ENCODE measurements at places on chromosomes 12 and 14.

GRCh38 chr12:130642856-130643255 lies 73.2 kb downstream of the RIMBP2 start:
- no peak for DNase-seq

GRCh38 chr14:59576332-59577294 lies at the start of gene CCDC175:
Gene CCDC175 (minus strand): TSS chr14:59576812. CDS start chr14:59576775, 37 bp downstream.
- DNase-seq: peak; percentile 93

- DNase-seq: no peak
Observed at GRCh38 chr14:54261283-54261682, 135.5 kb upstream of the CDKN3 start.

DNA sequence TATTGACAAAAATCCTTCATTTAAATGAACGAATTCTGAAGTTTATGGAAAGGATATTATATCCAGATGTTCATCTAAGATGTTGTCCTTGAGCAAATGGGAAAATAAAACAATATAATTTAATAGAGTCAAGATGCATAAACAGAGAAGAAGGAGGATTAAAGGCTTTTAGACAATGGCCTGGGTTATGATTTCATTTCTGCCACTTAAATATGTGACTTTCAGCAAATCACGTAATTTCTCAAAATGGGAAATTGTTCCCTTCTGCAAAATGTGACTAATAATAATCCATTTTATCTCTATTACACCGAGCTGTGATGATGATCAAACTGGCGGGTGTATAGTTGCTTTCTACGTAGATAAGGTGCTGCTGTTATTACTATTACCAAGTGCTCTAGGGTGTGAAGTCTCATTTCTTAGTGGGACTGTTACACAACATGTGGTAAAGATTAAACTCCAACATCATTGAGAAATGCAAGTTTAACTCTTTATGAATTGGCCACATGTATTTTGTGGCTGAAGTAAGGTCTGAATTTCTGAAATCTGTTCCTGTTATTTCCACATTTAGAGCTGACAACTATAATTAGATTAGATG lies 157.0 kb downstream of the MYRFL start:
- DNase-seq: no peak

GRCh38 chr14:99479906-99480869 lies at the start of gene SETD3:
Gene SETD3 (minus strand): TSS chr14:99480859. CDS start chr14:99465805, 15,054 bp downstream.
- peak; percentile 96 for DNase-seq

- no peak for DNase-seq
Observed at GRCh38 chr12:11891754-11892386, 178.9 kb upstream of the BCL2L14 start.

- DNase-seq: no peak
Observed at GRCh38 chr14:35387713-35388579, 16.6 kb downstream of the NFKBIA start.

DNA sequence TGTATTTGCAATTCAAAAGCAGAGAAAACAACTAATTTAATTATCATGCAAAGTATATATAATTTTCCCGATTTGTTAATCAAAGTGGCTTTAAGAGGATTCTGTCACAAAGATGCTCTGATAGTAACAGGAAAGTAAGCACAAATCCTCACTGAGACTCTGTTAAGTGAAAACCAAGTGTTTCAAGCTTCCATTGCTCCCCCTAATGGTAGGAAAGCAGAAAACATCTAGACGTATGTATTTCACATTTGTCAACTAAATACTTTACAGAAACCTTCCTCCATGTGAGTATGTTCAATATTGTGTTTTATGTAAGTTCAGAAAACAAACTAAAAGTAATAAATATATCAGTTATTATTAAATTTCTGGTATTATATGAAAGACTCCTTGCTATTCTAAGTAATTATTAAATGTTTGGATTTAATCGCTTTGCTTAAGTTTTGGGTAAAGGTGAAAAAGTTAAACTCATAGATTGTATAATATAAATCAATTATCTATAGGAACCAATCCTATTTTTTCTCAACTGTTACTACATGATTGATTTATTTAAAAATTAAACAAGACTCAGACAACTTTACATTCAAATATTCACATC lies 1.5 kb upstream of the NTS start:
- DNase-seq: peak; percentile 84

GRCh38 chr12:84412226-84412625 lies 500.4 kb downstream of the SLC6A15 start:
- DNase-seq: no peak

- DNase-seq: peak; percentile 8
Observed at GRCh38 chr12:77064896-77065360, 441 bp downstream of the E2F7 start.

DNA sequence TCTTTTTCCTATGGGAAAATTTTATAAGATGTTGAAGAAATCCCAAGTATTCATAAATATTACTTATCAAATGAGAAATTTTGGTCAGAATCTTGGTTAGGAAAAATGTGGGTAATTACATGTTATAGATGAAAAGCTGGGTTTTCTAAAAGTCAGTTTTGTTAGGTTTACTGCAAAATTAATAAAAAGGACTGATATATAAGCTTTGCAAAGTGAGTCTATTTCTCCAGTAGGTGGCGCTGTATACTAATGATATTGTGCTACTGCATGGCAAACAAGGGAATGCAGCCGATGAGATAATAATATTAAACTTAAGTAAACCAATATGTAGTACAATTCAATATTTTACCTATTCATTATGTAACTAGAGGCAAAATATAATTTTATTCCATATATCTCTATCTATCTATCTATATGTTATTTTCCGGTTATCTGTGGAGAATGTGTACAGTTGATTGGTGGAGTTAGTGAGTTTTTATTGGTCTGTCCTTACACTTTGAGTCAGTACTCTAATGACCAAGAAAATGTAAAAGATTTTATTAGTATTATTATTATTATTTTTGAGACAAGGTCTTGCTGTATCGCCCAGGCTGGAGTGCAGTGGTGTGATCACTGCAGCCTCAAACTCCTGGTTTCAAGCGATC lies 32.9 kb downstream of the MIPOL1 start:
- DNase-seq: peak; percentile 86

DNA sequence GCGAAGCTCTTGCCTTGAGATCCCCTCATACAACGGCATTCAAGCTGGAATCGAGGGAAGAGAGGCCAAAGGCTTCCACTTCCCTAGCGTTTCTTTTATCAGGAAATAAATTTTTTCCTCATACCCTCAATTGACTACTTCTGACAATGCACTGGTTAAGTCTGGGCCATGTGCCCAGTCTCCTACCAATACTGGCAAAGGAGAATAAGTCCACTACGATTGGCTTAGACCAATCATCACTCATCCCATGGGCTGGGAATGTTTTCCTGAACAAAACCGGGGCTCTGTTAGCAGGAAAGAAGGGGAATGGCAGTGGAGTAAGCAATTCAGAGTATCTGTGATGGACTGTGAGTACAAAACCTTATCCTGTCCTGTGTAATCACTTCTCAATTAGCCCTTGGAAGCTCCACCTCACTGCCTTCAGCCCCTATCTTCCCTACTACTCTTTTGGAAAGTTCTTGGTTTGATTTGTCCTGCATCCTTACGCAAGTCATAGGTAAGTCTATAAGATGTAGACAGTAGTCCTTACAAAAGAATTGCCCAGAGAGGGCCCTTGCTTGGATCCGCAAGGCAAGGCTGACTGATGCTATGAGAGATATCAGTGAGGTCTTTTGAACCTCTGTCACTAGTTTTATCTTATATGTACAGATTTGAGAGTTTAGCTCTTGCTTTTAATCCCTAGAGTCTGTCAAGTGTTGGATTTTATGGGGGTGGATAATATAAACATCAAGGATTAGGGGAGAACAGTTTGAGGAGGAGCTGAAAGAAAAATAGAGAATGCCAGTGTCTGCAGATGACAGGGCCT lies 36.3 kb upstream of the CDK17 start:
- no peak for DNase-seq

DNA sequence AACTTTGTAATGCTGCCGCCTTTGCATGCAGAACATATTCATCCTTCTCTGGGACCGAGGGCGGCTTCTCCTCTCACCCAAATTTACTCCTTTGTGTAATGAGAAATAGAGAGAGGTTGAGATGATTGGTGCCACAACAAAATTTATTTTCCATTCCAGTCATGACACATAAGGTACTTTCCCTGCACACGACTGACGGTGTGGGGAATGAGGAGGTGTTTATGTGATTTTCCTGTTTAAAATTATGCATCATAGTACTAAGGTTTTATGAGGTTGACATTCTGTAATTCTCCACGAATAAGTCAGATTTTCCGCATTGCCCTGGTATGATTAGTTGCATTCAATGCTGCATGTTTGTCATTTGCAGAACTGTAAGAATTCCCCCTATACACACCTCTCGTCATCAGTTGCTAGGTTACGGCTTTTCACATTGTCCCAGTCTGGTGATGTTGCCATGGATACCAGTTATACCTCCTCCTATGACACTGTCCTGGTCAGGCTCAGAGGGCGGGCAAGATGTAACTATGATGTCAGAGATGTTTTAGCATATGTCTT lies 23.1 kb downstream of the BICDL1 start:
- no peak for DNase-seq

DNA sequence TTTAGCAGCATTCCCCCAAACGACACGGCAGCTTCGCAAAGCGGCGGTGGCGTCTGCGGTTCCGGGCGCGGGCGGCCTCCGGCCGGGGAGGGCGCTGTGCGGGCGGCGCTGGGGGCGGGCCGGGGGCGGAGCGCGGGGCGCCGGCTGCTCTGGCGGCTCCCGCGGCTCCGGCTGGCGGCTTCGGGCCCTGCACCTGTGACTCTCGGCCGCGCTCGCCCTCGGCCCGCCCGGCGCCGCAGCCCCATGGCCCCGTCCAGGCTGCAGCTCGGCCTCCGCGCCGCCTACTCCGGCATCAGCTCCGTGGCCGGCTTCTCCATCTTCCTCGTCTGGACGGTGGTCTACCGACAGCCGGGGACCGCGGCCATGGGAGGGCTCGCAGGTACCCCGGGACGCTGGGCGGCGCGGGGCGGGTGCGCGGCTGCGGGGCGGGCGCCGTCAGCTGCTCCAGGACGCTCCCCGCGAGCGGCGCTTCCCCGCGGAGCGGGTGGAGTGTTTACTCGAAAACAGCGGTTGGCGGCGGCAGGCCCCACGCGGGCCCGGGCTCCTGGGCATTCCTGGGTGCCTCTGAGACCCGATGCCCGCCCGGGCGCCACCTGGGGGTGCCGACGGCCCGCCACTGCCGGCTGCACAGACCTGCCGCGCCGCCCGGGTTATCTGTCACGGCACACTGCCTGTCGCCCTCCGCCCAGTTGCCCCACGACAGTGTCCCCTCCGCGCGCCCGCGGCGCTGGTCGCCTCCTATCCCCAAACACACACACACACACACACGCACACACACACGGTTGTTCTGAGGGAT lies at the start of gene SLC48A1:
Gene SLC48A1 (plus strand): TSS at position 177 of the 796 bp plus-strand sequence. CDS start 67 bp downstream, at position 244.
- peak; percentile 60 for DNase-seq

DNA sequence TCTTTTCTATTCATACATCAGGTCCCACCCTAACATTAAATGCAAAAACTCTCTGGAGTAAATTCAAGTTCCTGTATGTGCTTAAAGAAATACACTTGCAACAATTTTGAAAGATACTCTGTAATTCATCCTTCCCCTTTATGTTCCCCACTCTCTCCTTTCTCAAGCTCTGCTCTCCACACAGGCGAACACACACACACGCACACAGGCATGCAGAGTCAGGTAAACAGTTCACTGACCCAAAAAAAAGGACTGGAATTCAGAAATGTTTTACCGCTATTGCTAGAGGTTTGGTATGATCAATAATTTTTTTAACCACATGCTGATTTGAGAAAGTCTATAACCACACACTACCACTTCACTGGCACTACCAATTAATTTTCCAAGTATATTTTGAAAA lies 152.4 kb upstream of the TMCC3 start:
- no peak for DNase-seq

DNA sequence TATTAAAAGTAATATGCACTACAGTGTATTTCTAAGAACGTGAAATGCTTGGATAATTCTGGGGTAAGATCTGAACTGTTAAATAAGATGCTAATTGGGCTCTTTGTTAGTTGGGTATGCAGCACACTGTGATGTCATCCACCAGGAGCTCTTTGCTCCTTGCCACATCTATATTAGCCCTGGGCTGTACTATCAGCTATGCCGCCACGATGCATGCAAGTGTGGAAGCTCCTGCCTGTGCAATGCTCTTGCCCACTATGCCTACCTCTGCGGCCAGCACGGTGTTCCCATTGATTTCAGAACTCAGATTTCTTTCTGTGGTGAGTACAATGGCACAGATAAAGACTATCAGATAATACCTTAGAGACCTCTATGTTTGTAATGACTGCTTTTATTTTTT lies 165.6 kb downstream of the OTOGL start:
- DNase-seq: no peak

DNA sequence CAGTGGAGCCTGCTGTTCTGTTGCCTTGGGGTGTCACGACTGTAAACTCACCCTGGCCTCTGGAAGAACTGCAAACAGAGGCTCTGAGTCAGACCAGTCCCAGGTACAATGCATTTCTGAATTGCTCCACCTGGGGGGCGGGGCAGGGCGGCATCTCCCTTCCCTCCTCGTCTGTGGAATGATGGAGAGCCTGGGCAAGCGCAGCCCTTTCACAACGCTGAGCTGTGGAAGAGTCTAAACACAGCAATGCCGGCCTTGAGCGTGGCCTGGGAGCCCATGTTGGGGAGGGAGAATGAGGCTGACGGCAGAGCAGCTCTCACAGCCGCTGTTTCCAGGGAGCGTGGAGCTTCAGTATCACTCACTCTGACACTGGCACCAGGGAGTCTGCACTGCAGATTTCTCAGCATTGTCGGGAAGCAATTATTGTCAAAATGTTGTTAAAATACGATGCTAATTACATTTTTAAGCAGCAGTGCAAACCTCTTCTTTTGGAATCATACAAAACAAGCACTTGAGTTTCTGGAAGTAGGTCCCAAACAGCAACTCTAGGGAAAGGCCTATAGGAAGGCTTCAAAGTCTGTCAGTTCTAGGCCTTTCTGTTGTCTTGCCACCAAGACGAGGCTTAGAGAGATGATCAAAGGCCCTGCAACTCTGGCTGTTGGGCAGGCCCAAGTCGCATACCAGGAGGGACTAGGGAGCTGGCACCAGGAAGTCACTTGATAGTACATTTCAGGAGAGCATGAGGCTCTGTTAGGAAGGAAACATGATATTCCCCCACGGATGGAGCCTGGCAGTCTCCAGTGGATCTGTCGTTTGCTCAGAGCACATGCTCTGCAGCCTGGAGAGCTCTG lies 244.0 kb upstream of the FKBP4 start:
- DNase-seq: no peak

- DNase-seq: peak; percentile 8
Observed at GRCh38 chr14:68266998-68267397, 447.4 kb downstream of the RAD51B start.

GRCh38 chr12:72989458-72989947 lies 717.3 kb downstream of the TRHDE start:
- DNase-seq: no peak

GRCh38 chr14:102736956-102737355 lies 40.3 kb upstream of the TRAF3 start:
- no peak for DNase-seq

DNA sequence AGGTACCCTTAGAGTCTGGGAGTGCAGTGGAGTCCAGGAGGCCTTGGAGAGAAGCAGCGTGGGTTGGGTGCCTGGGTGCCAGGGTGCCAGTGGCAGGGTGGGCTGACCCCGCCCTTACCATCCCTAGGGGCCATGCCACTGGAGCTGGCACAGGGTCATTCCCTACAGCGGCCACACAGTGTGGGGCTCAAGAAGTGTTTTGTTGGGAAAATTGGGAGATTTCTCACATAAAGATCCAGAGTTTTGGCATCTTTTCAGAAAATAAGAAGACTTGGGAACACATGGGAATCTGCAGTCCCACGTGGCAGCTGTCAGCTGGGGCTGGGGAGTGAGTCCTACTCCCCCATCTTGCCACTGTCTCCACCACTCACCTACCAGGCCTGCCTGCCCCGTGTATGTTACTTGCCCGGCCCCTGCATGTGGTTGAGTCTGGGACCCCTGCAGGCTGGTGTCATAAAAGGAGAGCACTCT lies 4.2 kb downstream of the VASH1 start:
- DNase-seq: no peak
